ENCODE measurements at places on chromosomes 1 and 21.
A peak's percentile ranks its signal among the peaks of the same experiment; 100 is the strongest.

DNA sequence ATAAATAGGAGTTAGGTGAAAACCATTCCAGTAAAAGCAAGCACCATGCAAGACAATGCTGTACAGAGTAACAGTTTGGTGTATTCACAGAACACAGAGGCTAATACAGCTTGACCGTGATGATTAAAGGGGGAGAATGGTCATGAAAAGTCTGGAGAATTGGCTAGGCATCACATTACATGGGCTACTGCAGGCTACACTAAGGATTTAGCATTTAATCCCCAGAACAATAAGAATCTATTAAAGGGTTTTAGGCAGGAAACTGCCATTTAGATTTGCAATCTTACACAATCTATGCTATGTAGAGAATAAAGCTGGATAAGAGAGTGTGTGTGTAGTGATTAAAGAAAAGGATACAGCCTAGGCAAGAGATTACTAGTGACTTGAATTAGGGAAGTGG, 30.6 kb downstream of the HFM1 start:
- no peak for DNase-seq

- no peak for DNase-seq
Measured at GRCh38 chr1:167474191-167474641, 44.1 kb downstream of the CD247 start.

DNA sequence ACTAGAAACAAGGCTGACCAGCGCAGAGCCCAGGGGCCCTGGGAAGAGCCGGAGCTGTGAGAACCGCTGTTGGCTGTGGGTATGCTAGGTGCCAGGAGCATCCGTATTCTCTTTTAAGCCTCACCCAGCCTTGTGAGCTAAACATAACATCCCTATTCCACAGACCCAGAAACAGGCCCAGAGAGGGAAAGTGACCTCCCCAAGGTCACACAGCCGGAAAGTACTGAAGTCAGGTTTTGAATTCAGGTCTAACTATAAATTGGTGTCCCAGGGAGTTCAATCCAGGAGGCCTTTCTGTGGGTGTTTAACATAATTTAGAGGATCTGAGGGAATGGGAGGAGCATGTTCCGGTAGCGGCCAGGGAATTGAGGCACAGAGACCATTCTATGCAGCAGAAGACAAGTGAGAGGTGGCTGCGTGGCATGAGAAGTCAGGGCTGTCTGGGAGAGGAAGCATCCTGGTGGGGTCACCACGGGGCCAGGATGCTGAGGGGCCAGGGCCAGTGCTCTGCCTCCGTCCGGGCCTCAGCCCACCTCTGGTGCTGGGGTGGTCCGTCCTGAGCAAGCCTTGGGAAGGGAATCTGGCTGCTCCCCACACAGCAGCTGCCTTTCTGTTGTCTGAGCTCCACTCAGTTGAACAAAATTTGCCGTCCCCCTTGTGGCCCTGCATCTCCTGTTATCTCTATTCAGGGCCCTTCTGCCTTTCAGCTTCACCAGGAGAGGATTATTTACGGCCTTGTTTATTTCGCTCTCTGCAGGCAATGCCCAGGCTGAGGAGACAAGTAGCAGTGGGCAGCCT, 338.8 kb upstream of the VAMP3 start:
- DNase-seq: no peak

- no peak for DNase-seq
Measured at GRCh38 chr1:7227654-7228053, 442.4 kb downstream of the CAMTA1 start.

- no peak for DNase-seq
Measured at GRCh38 chr1:10620776-10621175, 146.0 kb downstream of the PEX14 start.

- DNase-seq: no peak
Measured at GRCh38 chr1:157403203-157403602, 149.1 kb downstream of the FCRL5 start.

DNA sequence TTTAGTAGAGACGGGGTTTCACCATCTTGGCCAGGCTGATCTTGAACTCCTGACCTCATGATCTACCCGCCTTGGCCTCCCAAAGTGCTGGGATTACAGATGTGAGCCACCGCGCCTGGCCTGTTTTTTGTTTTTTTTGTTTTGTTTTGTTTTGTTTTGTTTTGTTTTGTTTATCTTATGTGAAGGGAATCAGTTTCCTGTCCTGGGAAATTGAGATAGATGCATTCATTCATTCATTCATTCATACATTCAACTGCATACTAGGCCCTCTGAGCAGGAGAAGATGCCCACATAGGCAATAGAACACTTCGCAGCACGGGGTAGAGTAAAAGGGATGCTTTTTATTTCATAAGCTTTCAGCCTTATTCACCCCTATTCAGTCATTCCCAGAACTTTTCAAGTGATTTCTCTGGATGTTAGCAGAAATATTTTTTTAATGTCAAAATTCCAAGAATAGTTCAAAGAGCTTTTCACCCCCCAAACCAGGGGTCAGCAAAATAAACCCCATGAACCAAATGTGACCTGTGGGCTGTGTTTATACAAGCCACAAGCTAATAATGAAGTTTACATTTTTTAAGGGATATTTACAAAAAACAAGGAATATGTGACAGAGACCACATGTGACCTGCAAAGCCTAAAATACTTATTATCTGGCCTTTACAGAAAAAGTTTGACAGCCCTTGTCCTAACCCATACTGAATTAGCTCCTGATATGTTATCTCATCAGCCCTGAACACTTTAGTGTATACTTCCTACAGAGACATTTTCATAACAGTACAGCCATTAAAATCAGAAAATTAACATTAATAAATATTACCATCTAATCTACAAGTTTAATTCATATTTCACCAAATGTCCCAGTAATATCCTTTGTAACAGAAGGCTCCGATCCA, 127.1 kb downstream of the MAST2 start:
- no peak for DNase-seq

- no peak for DNase-seq
Measured at GRCh38 chr1:152525080-152525641, 10.9 kb downstream of the CRCT1 start.

- DNase-seq: no peak
Measured at GRCh38 chr1:211724687-211725196, 49.3 kb upstream of the NEK2 start.

GRCh38 chr1:25724966-25725365, 75.0 kb upstream of the SELENON start:
- DNase-seq: no peak

GRCh38 chr1:161357073-161357472, 10.6 kb downstream of the CFAP126 start:
- DNase-seq: no peak

GRCh38 chr1:10774615-10775310, 21.7 kb downstream of the CASZ1 start:
- DNase-seq: no peak

DNA sequence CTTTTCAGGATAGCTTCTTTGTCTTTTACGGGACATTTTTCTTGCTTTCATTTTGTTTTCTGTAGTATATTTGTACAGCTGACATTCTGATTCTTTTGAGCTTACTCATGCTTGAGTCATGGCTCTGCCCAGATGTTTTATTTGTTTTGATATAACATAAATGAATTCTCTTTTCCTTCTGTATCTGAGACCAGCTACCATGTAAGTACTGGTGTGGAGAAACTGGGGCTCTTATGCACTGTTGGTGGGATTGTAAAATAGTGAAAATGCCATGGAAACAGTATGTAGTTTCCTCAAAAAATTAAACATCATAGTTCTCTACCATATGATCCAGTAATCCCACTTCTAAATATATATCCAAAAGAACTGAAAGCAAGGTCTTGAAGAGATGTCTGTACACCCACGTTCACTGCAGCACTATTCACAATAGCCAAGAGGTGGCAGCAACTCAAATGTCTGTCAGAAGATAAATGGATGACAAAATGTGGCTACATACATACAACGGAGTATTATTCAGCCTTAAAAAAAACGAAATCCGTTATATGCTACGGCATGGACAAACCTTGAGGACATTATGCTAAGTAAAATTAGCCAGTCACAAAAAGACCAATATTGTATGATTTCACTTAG, 61.4 kb downstream of the EIF2B3 start:
- no peak for DNase-seq

- no peak for DNase-seq
Measured at GRCh38 chr1:228935855-228936727, 200.8 kb downstream of the RHOU start.

GRCh38 chr21:42857216-42857615, 22.1 kb downstream of the WDR4 start:
- DNase-seq: no peak

DNA sequence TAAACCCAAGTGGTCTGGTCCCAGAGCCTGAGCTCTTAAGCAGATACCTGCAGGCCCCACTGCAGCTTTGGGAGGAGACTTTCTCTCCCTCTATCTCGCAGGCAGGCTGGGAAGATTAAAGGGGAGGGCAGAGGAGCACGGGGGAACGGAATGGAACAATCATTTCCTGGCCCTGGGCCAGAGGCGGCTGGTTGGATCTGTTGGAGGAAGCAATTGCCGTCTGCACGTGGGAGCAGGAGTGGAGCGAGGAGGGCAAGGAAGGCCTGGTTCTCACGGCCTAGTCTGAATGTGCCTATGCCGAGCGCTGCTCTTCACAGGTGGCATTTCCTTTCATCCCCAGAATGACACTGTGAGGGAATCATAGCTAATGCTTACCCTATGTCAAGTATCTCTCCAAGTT, 23.7 kb downstream of the NKAIN1 start:
- peak; percentile 50 for DNase-seq

GRCh38 chr1:30774550-30775432, 17.2 kb upstream of the LAPTM5 start:
- no peak for DNase-seq

DNA sequence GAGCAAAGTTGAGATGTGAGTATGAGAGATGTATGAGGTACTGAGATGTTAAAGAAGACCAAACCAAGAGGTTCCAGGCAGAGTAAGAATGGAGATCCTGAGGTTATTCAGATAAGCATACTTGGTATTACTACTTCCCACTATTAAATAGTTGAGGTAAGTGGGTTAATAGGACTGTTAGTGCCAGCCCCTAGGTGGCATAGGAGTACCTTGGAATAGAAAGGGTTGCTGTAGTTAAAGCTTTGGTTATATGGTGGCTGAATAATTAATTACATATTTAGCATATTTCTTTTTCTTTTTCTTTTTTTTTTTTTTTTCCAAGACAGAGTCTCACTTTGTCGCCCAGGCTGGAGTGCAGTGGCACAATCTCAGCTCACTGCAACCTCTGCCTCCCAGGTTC, 397.9 kb upstream of the TMPRSS15 start:
- no peak for DNase-seq

DNA sequence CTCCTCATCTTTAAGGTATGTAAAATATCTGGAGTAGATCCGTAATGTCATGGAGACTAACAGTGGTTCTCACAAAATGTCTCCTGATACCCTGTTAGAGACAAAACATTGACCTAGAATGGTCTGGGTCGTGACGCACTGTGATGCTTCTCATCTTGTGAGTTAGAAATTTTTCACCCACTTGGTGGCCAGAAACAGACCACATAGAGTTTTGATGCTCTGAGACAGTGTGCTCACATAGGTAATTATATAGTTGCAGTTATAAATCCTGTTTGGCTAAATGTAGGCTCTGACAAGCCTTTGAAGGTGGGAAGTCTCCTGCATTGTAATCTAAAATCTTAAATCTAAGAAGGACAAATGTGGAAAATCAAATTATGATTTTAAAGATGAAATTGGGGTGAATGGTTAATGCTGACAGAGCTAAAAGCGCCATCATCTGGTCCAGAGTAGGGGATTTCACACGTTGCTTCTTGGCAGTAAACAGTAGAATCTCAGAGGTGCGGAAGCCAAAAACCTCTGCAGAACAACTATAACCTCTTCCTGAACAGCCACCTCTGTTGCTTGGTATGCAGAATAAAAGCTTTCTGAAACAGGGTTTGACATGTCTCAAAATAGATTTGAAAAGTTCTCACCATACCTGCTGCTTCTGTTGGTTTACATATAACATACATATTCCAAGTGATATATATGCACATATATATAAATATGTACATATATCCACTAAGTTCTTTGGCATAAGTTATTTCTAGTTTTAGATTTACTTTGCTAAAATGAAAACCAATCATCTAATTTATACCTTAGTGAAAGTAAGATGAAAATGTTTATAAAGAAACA, 17.1 kb downstream of the RPAP2 start:
- DNase-seq: no peak

DNA sequence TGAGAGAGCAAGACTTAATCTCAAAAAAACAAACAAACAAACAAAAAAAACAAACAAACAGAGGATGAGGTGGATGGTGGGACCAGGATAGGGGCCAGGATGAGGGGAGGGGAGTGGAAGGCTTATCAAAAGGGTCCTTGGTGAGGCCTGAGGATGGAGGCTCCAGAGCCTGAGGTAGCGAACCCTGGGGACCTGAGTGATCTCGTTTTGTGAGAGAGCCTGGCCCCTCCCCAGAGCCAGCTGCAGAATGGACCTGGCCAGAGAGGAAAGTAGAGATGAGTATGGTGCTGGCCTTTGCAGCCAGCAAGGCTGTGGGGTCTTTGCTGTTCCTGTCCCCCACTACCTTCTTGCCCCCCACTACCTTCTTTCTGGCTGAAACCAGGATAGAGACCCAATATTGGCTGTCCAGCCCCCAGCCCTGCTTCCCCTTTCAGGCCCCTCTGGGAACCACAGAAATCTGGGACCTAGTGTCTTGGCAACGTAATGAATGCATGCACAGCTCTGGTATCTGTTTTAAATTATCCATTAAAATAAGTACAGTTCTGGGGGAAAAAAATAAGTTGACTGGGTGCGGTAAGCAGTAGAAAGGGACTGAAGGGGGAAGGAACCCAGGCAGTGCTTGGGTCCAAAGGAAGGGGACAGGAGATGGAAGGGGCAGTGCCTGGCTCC, 1.1 kb upstream of the LMNA start:
- DNase-seq: no peak

DNA sequence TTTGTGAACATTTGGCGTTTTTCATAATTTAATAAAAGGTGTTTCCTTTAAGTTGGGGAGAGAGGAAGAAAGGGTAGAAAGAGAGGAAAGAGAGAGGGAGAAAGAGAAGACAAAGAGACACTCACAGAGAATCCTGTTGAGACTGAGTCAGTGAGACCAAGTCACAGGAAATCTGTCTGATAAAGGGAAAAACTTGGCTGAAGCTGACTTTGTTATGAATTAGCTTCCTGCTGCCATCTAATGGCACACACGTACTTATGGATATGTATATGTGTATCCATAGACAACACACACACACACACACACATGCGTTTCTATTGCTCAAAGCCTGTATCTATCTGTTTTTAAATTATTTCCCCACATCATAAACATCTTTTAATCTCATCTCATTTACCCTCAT, 42.5 kb upstream of the DISC1 start:
- no peak for DNase-seq

DNA sequence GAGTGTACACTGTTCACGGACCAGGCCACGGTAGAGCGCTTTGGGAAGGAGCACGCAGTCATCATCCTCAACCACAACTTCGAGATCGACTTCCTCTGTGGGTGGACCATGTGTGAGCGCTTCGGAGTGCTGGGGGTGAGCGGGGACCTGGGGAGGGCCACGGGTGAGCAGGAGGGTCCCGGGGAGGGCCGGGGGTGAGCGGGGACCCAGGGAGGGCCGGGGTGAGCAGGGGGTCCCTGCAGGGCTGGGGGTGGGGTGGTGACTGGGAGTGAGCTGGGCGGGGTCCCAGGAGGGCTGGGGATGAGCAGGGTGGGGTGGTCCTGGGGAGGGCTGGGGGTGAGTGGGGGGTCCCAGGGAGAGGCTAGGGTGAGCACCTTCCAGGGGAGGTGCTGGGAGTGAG, 44.1 kb upstream of the TRAPPC10 start:
- DNase-seq: no peak

- no peak for DNase-seq
Measured at GRCh38 chr1:56437959-56438358, 141.4 kb downstream of the PLPP3 start.

GRCh38 chr1:108799001-108799400, 52.5 kb downstream of the STXBP3 start:
- DNase-seq: no peak

Measured in right renal pelvis (tissue), 4 donors.